ENCODE measurements at places on chromosomes 3 and 15.

- no peak for DNase-seq
Measured at GRCh38 chr15:80325206-80325605, 73.2 kb upstream of the CTXND1 start.

- DNase-seq = peak; percentile 79
Measured at GRCh38 chr3:77039606-77040171, at the start of gene ROBO2. ROBO2 (plus strand) TSS chr3:77040099; CDS start chr3:77040786, 687 bp downstream.

GRCh38 chr3:58874248-58874741 lies 175.5 kb downstream of the CFAP20DC start:
- no peak for DNase-seq

GRCh38 chr3:114716126-114716525 lies 422.3 kb downstream of the TIGIT start:
- DNase-seq = no peak

DNA sequence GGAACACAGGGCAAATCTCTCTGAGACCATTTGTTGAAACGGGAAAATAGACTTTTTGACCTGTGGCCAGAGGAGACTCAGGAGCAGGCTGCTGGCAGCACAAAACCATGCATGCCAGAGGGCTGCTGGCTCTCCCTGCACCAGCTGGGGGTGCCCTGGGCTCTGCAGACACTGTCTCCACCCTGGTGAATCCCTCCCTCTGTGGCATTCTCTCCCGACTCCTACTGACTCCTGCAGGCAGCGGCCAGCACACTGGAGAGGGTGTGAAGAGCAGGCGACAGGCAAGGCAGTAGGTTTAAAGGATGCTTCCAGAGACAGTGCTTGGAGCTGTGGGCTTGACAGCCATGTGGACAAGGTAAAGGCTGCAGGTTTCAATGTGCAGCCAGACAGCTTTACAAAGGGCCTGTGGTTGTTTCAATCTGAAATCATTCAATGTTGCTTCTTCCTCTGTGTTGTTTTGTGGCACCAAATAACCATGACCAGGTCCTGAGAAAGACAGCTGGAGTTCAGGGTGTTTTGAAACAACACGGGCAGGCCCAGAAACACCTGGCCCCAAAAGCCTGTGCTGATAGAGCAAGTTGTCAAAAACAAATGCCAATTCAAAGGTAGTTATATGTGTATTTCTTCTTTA lies 431.0 kb upstream of the ATP10A start:
- DNase-seq = no peak
